ENCODE measurements at places on chromosomes 1 and 21.

DNA sequence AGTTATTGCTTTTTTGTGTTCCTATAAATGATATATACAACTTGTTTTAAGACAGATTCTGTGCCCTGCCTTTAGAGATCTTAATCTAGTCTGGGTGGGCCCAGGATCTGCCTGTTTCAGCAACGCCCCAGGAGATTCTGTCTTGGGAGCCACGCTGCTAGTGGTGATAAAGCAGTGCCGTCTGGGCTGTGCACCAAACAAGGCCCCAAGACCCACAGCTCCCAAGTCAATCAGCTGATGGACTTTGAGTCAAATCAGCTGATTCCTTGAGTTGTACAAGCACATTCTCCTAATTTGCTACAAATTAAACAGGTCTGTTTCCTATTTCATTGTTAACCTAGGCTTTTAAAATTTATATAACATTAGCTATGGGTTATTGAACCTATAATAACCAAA lies 15.7 kb upstream of the SLC44A3 start:
- H3K27me3 ChIP-seq = no peaks in the 10 kb centered on the region
- no peaks in the 10 kb centered on the region for H3K36me3 ChIP-seq
- peaks cover 18% of the 10 kb centered on the region for H3K4me1 ChIP-seq
- no peak for DNase-seq
- H3K4me3 ChIP-seq = no peak overlapping the region

GRCh38 chr1:36258960-36259344 lies 34.7 kb downstream of the THRAP3 start:
- no peak overlapping the region for H3K4me3 ChIP-seq
- peaks cover 10% of the 10 kb centered on the region for H3K4me1 ChIP-seq
- no peak overlapping the region for H3K27ac ChIP-seq
- DNase-seq = no peak
- H3K36me3 ChIP-seq = peaks cover 26% of the 10 kb centered on the region
- H3K27me3 ChIP-seq = no peaks in the 10 kb centered on the region

DNA sequence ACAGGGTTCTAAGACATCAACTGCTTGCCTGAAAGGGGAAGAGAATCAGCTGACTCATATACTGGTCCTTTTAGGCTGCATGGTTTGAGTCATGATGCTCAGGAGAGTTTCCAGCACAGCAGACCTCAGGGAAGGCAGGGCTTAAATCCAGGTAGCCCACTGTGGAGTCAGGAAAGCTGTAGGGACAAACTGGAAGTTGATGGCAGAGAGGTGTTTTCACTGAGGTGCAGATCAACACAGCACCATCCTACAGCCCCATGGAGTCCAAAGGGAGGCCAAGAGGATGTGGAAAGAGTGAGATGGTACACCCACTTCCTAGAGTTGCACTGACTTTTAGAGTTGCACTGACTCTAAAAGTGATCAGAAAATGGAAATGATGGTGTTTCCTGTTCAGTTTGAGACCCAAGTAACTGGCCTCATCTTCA lies 252.4 kb upstream of the DUSP10 start:
- peaks cover 21% of the 10 kb centered on the region for H3K4me1 ChIP-seq
- DNase-seq = peak; percentile 53
- no peaks in the 10 kb centered on the region for H3K36me3 ChIP-seq
- H3K27me3 ChIP-seq = no peaks in the 10 kb centered on the region

GRCh38 chr1:236907205-236907604 lies 97.0 kb downstream of the MT1HL1 start:
- DNase-seq = no peak
- peaks cover 1% of the 10 kb centered on the region for H3K36me3 ChIP-seq
- H3K4me1 ChIP-seq = no peaks in the 10 kb centered on the region
- no peak overlapping the region for H3K27ac ChIP-seq
- no peak overlapping the region for H3K4me3 ChIP-seq

- H3K4me3 ChIP-seq = no peak overlapping the region
- no peaks in the 10 kb centered on the region for H3K27me3 ChIP-seq
- H3K27ac ChIP-seq = no peak overlapping the region
- DNase-seq = no peak
- no peaks in the 10 kb centered on the region for H3K36me3 ChIP-seq
- H3K4me1 ChIP-seq = peaks cover 2% of the 10 kb centered on the region
Observed at GRCh38 chr1:83593073-83593472, 405.9 kb downstream of the TTLL7 start.

GRCh38 chr1:94793296-94793656 lies 26.9 kb upstream of the SLC44A3 start:
- H3K4me3 ChIP-seq = no peak overlapping the region
- no peak overlapping the region for H3K27ac ChIP-seq
- no peak for DNase-seq
- peaks cover 10% of the 10 kb centered on the region for H3K27me3 ChIP-seq
- H3K36me3 ChIP-seq = no peaks in the 10 kb centered on the region

- no peak overlapping the region for H3K27ac ChIP-seq
- no peaks in the 10 kb centered on the region for H3K4me1 ChIP-seq
- no peak overlapping the region for H3K4me3 ChIP-seq
Observed at GRCh38 chr1:231301990-231302389, 35.7 kb downstream of the EXOC8 start.

- no peaks in the 10 kb centered on the region for H3K4me1 ChIP-seq
- H3K27ac ChIP-seq = no peak overlapping the region
- H3K27me3 ChIP-seq = no peaks in the 10 kb centered on the region
- DNase-seq = no peak
- no peaks in the 10 kb centered on the region for H3K36me3 ChIP-seq
Observed at GRCh38 chr1:217524787-217525520, 105.9 kb downstream of the GPATCH2 start.

- peaks cover 1% of the 10 kb centered on the region for H3K36me3 ChIP-seq
- no peaks in the 10 kb centered on the region for H3K27me3 ChIP-seq
- peak overlapping the region; percentile 95 for H3K4me3 ChIP-seq
- peaks cover 29% of the 10 kb centered on the region for H3K4me1 ChIP-seq
- DNase-seq = peak; percentile 25
Observed at GRCh38 chr1:232951180-232951579, 769 bp downstream of the NTPCR start.
